Thoracic aorta (tissue), 2 donors: ENCODE measurements at places on chromosomes 3 and 15. TPM values are rescaled to one million over a fixed set of nuclear protein-coding genes. Genes with fewer than 3 reads are reported as not detected.

Gene KLHL40
- total RNA-seq, result not detected

Gene CLDN18
- total RNA-seq, result not detected

Gene SPATA12
- not detected for total RNA-seq

Gene EIF4G1
- 254 TPM for total RNA-seq

DNA sequence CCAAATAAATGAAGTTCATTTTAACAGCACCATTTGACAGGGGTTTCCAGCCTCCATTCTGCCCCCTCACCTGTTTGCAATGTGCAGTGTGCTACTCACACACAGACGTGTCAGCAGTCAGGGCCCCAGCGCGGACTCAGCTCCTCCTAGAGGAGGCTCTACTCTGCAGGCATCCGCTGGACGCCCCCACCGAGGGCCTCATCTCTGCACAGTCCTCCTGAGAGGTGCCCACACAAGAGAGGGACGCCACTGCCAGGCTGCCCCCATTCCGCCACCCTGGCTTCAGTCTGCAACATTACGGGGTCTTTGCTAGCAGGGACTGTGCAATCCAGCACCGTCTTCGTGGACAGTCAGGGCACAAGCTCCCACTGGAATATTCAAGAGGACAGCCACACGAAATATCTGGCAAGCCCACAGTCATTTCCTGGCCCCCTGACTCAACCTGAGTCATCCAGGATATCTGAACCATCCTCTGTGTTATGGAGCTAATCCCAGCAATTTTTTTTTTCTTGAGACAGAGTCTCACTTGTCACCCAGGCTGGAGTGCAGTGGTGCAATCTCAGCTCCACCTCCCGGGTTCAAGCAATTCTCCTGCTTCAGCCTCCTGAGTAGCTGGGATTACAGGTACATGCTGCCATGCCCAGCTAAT, 255.0 kb downstream of the OCA2 start:
- no peak for DNase-seq

GRCh38 chr15:99429681-99430081, 136.1 kb upstream of the MEF2A start:
- DNase-seq, result no peak

DNA sequence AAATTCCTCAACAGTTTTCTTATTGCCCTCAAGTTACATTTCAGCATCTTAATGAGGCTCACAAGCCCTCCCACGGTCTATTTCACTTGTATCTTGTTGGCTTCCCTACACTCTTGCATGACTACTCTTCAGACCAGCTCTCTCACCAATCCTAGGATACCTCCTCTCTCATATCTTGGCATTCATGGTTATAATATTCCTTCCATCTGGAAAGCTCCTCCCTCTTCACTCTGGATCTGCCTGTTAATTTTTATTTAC, 8.5 kb upstream of the CCDC80 start:
- no peak for DNase-seq

- DNase-seq, result no peak
These were observed 77.0 kb upstream of the GBE1 start for GRCh38 chr3:81838457-81838856.
